Uterus (tissue), 4 donors: ENCODE measurements at places on chromosomes 7 and 10.

DNA sequence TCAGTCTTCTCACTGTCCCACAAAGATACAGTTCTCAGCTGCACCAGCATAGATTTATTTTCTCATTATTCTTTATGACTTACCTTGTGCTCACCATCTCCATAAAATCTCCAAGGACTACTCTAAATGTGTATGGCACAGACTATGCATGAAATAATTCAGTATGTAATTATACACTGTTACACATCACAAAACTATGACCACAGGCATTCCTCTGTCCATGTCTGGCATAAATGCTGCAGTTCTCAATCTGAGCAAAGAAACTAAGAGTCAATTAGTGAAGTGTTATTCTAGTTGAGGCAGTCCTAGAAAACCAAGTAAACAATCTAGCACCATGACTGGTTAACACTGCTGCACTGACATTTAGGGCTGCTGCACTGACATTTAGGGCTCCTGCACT is 2.7 kb downstream of the CYCS start:
- H3K4me1 ChIP-seq, result no peaks in the 10 kb centered on the region
- H3K27ac ChIP-seq, result no peak overlapping the region
- H3K27me3 ChIP-seq, result no peaks in the 10 kb centered on the region
- H3K4me3 ChIP-seq, result no peak overlapping the region

- H3K27ac ChIP-seq, result no peak overlapping the region
- H3K4me3 ChIP-seq, result no peak overlapping the region
- peaks cover 5% of the 10 kb centered on the region for H3K4me1 ChIP-seq
Observed at GRCh38 chr10:96835899-96836298, 3.8 kb downstream of the LCOR start.

GRCh38 chr10:119383174-119383856 is 159.2 kb downstream of the RGS10 start:
- no peak overlapping the region for H3K4me3 ChIP-seq
- H3K4me1 ChIP-seq, result no peaks in the 10 kb centered on the region
- H3K27me3 ChIP-seq, result no peaks in the 10 kb centered on the region
- no peaks in the 10 kb centered on the region for H3K36me3 ChIP-seq
- H3K27ac ChIP-seq, result no peak overlapping the region

- no peak overlapping the region for H3K27ac ChIP-seq
- H3K4me1 ChIP-seq, result no peaks in the 10 kb centered on the region
- H3K36me3 ChIP-seq, result no peaks in the 10 kb centered on the region
- no peak for DNase-seq
- H3K27me3 ChIP-seq, result no peaks in the 10 kb centered on the region
Observed at GRCh38 chr7:125877246-125877645, 947.6 kb upstream of the POT1 start.

- no peaks in the 10 kb centered on the region for H3K4me1 ChIP-seq
- H3K36me3 ChIP-seq, result no peaks in the 10 kb centered on the region
- no peaks in the 10 kb centered on the region for H3K27me3 ChIP-seq
Observed at GRCh38 chr7:28608731-28609130, 196.4 kb downstream of the CREB5 start.

GRCh38 chr10:83680470-83680891 is 458.8 kb upstream of the GHITM start:
- H3K4me3 ChIP-seq, result no peak overlapping the region
- no peaks in the 10 kb centered on the region for H3K27me3 ChIP-seq
- H3K36me3 ChIP-seq, result no peaks in the 10 kb centered on the region
- no peaks in the 10 kb centered on the region for H3K4me1 ChIP-seq
- no peak for DNase-seq

DNA sequence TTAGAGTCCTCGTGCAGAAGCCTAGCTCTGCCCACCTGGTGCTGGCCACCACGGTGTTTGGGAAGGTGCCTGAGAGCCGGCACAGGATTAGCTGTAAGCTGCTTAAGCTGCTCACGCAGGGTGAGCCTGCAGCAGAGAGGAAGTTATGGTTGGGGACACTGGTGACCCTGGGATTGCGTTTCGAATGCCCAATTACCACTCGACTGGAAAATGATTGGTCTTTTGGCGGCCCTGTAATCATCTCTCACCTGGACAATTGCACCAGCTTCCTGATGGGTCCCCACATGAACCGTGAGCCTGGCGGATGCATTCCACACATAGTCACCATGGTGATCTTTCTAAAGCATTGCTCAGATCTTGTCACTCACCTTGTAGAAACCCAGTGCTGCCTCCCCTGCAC is 442.3 kb upstream of the ZMIZ1 start:
- no peaks in the 10 kb centered on the region for H3K27me3 ChIP-seq
- H3K36me3 ChIP-seq, result no peaks in the 10 kb centered on the region
- no peaks in the 10 kb centered on the region for H3K4me1 ChIP-seq
- H3K27ac ChIP-seq, result no peak overlapping the region

- H3K4me1 ChIP-seq, result no peaks in the 10 kb centered on the region
- H3K27ac ChIP-seq, result no peak overlapping the region
- no peak overlapping the region for H3K4me3 ChIP-seq
Observed at GRCh38 chr10:127715782-127716378, 21.1 kb upstream of the FOXI2 start.

- H3K4me1 ChIP-seq, result peaks cover 18% of the 10 kb centered on the region
- no peaks in the 10 kb centered on the region for H3K27me3 ChIP-seq
- no peak overlapping the region for H3K4me3 ChIP-seq
- no peak for DNase-seq
Observed at GRCh38 chr7:131076711-131077181, 250.9 kb upstream of the MKLN1 start.

GRCh38 chr7:55031075-55031474 is 12.3 kb downstream of the EGFR start:
- no peaks in the 10 kb centered on the region for H3K36me3 ChIP-seq
- H3K4me3 ChIP-seq, result no peak overlapping the region
- no peaks in the 10 kb centered on the region for H3K27me3 ChIP-seq
- H3K27ac ChIP-seq, result no peak overlapping the region
- H3K4me1 ChIP-seq, result no peaks in the 10 kb centered on the region

GRCh38 chr7:100157334-100158228 is 942 bp downstream of the TRAPPC14 start:
- peak overlapping the region; percentile 82 for H3K4me3 ChIP-seq
- peak; percentile 47 for DNase-seq
- H3K4me1 ChIP-seq, result no peaks in the 10 kb centered on the region
- H3K27ac ChIP-seq, result peak overlapping the region; percentile 88

GRCh38 chr10:29857843-29858701 is 201.3 kb downstream of the JCAD start:
- H3K27ac ChIP-seq, result peak overlapping the region; percentile 51
- DNase-seq, result peak; percentile 70
- H3K36me3 ChIP-seq, result no peaks in the 10 kb centered on the region
- H3K4me3 ChIP-seq, result no peak overlapping the region
- peaks cover 7% of the 10 kb centered on the region for H3K4me1 ChIP-seq

- no peaks in the 10 kb centered on the region for H3K36me3 ChIP-seq
- H3K4me1 ChIP-seq, result no peaks in the 10 kb centered on the region
- no peak for DNase-seq
- no peaks in the 10 kb centered on the region for H3K27me3 ChIP-seq
- no peak overlapping the region for H3K4me3 ChIP-seq
- no peak overlapping the region for H3K27ac ChIP-seq
Observed at GRCh38 chr7:158840604-158841003, 11.3 kb upstream of the ESYT2 start.

DNA sequence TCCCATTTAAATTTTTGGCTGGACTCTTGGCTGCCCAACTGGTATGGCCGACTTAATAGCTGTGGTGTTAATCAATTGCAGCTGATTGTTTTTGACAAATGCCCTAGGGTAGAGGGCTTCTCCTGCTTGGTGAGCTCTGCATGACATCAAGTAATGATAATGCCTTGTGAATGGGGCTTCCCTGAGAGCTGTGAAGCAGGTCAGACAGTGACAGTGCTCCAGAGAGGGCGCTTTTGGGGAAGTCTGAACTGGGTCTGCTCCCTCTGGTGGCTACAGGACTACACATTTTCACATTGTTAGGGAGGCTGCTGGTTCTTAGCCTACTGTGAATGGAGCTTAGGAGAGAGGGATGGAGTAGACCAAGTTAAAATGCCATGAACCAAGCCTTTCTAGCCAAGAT is 98.8 kb downstream of the SDK1 start:
- no peaks in the 10 kb centered on the region for H3K36me3 ChIP-seq
- no peak for DNase-seq
- H3K4me3 ChIP-seq, result no peak overlapping the region
- H3K4me1 ChIP-seq, result no peaks in the 10 kb centered on the region
- no peaks in the 10 kb centered on the region for H3K27me3 ChIP-seq

DNA sequence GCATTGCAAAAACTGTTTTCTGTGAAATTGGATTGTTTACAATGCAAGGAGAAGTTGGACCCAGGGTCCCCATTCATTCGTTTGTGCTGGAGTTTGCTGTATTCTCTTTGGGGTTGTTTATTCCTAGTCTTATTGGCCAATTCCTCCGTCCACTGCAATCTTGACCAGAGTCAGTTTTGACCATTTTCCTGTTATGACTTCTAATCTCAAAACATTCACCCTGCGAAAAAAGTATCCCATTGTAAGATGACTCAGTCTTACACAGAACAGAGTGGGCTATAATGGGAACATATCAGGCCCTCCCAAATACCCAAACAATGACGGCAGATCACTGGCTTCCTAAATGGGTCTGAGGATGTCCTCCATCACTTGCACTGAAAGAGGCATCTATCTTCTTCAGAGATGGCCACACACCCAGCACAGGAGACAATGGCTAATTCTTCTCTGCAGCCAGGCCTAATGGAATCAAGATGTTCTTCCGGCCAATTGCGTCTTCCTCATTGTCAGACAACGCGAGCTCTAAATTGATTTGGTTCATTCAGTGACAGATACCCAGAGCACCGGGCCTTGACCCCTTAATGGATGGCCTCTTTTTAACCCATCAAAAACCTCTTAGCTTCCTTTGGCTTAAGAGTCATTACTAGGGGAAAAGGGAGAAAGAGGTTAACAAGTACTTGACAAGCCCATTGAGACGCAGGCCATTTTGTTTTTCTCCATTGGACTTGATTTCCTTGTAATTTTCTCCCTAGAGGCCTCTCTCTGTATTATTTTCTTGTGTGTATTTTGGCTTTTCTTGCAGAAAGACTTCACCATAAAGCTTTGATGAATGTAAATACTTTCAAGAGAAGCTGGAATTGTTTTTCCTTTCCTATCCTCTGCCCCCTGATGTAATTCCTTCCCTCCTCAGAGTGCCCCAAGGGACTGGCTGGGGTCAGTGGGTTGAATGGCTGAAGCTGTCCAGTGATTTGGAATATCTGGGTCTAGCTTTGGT is 129.6 kb downstream of the PRPF18 start:
- no peak overlapping the region for H3K27ac ChIP-seq
- H3K4me1 ChIP-seq, result no peaks in the 10 kb centered on the region
- H3K4me3 ChIP-seq, result no peak overlapping the region

DNA sequence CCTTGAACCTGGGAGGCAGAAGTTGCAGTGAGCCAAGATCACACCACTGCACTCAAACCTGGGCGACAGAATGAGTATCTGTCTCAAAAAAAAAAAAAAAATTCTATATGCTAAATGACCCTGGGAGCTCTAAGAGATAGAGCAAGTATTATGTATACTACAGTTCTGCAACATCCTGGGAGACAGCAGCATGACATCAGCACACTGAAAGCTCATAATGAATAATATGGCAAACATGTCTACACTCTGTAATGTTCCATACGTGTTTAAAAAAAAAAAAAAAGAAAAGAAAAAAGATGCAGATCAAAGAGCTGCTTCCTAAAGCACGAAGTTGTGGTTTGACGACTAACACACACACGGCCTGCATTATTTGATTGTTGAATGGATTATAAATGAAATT is 72.5 kb downstream of the CUL2 start:
- H3K36me3 ChIP-seq, result no peaks in the 10 kb centered on the region
- no peak for DNase-seq
- no peaks in the 10 kb centered on the region for H3K4me1 ChIP-seq
- no peak overlapping the region for H3K27ac ChIP-seq
- H3K4me3 ChIP-seq, result no peak overlapping the region

- no peaks in the 10 kb centered on the region for H3K36me3 ChIP-seq
- H3K4me1 ChIP-seq, result peaks cover 3% of the 10 kb centered on the region
- no peak overlapping the region for H3K4me3 ChIP-seq
- no peak for DNase-seq
- H3K27ac ChIP-seq, result peak overlapping the region; percentile 65
Observed at GRCh38 chr10:77188521-77188920, 449.1 kb downstream of the KCNMA1 start.

- no peak overlapping the region for H3K4me3 ChIP-seq
- H3K36me3 ChIP-seq, result no peaks in the 10 kb centered on the region
- H3K27me3 ChIP-seq, result no peaks in the 10 kb centered on the region
- no peak overlapping the region for H3K27ac ChIP-seq
- no peak for DNase-seq
Observed at GRCh38 chr10:4094751-4095150, 309.7 kb upstream of the KLF6 start.

- H3K27ac ChIP-seq, result no peak overlapping the region
- no peaks in the 10 kb centered on the region for H3K4me1 ChIP-seq
- no peak for DNase-seq
- no peaks in the 10 kb centered on the region for H3K27me3 ChIP-seq
- H3K36me3 ChIP-seq, result no peaks in the 10 kb centered on the region
Observed at GRCh38 chr7:2384354-2385243, 18.8 kb upstream of the CHST12 start.

DNA sequence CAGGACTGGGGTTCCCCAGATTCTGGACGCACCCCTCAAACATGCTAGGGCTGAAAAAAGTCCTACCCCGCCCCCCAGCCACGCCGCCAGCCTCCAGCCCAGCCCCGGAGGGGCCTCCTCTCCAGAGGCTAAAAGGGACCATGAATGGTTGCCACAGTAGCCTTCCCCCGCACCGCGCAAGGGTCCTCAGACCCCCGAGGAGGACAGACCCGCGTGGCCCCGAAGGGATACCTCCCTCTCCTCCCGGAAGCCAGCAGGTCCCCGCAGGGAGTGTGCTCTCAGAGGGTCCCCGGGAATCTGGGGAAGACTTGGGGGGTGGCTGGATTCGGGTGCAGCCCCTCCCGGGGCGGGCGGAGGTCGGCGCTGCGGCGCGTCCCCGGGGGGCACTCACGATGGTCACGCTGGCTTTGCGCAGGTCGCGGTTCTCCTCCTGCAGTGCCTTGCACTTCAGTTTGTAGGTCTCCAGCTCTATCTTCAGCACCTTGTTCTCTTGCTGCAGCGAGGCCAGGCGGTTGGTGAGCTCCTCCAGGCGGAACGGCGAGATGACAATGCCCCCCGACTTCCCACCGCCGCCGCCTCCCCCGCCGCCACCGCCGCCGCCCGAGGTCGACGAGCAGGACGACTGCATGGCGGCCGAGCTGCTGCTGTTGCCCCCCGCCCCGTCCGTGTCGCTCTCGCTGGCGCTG is 482 bp downstream of the CCDC6 start:
- peak overlapping the region; percentile 97 for H3K27ac ChIP-seq
- no peaks in the 10 kb centered on the region for H3K4me1 ChIP-seq
- no peaks in the 10 kb centered on the region for H3K36me3 ChIP-seq
- peak overlapping the region; percentile 91 for H3K4me3 ChIP-seq
